Suppressor macrophage (primary cell): ENCODE measurements at places on chromosomes 5 and 9.

DNA sequence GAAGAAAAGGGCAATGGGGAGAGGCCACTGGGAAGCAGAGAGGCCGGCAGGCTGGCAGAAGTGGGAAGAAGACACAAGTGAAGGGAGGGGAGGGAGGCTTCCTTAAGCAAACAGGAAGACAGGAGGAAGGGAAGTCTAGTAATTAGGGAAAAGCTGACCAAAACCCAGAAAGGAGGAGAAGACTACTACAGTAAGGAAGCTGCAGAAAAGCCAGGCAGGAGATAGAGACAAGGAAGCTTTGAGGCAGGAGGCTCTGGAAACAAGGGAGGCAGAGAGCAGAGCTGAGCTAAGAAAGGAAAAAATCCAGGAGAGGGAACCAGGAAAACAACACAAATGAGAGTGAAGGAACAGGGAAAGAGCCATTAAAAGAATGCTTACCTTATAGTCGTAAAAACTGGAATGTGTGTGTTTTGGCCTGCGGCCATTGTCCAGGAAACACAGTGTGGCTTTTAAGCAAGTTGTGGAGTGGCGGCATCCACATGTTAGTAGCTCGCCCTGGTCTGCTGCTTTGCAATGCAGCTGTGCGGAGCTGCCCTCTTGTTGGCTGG lies 317.1 kb upstream of the CLINT1 start:
- no peak for DNase-seq

- DNase-seq, result no peak
Observed at GRCh38 chr5:73908846-73909245, 282.9 kb downstream of the ARHGEF28 start.

DNA sequence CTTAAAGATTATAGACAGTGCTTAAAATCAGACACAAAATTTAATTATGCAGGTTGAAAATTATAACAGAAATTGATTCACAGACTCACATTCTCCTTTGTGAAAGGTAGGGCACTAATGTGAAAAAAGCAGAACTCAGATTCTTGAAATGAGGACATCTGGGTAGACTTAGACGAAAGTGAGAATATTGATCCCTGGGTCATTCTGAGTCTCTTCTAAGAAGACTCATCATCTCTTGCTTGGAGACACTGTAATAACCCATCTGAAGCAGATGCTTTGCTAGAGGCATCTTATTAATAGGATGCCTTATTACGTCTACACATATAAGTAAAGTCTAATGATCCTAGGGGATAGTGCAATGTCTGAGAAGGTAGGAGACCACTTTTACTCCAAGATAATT lies 274.4 kb downstream of the HINT1 start:
- no peak for DNase-seq

- peak; percentile 82 for DNase-seq
Observed at GRCh38 chr9:70551396-70551795, 136.9 kb upstream of the KLF9 start.

GRCh38 chr5:151741678-151742423 lies 16.6 kb downstream of the ATOX1 start:
- no peak for DNase-seq

DNA sequence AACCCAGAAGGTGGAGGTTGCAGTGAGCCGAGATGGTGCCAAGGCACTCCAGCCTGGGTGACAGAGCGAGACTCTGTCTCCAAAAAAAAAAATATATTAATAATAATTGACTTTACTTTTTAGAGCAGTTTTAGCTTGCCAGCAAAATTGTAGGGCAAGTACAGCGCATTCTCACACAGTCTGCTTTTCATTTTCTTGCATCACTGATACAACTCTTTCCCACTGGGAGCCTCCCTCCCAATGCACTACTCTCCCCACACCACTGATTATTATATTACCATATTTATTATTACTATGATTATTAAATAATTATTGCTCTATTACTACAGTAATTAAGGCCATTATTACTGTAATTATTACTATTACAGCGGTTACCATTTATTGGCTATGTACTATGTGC lies 212.8 kb downstream of the GNA14 start:
- DNase-seq, result no peak

DNA sequence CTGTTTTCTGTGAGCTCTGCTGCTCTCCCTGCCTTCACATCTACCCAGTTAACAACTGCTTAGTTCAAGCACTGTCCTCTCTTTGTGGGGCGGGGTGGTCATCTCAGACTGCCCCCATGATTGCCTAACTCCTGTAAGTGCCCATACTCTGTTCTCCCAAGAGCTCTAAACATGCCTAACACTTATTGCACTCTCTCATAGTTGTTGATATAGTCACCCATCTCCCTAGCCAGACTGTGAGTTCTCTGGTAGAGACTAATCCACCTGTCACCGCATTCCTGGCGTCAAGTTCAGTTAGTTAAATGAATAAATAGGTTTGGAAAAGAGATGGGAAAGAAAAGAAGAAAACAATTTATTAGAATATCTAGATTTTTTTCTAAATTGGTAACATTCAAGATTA lies 18.3 kb upstream of the MUSK start:
- no peak for DNase-seq

DNA sequence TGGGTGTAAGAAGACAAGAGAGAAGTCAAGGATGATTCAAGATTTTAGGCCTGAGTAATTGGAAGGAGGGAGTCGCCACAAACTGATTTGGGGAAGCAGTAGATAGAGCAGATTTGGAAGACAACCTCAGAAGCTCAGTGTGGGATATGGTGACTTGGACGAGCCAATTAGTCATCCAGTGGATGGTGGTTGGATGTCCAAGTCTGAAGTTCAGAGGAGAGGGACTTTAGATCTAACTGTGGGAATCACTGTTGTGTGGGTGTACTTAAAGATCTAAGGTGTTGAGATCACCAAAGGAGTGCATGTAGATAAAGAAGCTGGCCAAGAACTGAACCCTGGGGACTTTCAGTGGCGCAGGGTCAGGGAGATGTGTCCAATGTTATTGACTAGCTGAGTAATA lies 2.2 kb downstream of the IDNK start:
- peak; percentile 61 for DNase-seq

DNA sequence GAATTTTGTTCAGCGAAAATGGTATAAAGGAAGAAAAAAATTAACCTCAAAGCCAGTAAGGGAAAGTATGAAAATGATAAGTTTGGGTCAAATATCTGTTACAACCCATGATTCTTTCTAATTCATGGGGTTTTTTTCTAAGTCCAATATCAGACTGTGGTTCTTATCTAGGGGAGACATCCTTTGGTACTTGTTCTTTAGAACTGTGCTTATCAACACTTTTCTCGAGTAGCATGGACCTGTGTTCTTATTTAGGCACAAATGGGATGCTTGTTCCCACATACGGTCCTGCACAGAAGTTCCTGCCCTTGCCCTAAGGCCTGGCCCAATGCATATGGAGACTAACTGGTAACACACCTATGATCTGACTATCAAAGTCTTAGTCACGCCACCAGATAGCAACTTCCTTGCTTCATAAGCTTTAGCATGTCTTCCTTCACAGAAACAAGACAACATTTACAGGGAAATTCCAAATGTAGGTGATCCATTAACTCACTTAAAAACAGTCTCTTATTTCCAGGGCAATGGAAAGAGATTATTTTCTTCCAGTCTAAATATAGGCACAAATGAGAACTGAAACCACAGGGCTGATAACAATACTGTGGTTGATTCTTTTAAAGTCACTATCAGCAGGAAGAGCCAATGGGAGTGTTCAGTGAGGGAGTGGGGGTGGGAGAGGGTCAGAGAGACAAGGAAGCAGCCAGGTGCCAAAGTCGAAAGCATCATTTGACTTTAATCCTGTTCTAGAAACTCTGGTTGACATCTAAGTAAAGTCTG lies 268.8 kb upstream of the ANKRD55 start:
- DNase-seq, result no peak

DNA sequence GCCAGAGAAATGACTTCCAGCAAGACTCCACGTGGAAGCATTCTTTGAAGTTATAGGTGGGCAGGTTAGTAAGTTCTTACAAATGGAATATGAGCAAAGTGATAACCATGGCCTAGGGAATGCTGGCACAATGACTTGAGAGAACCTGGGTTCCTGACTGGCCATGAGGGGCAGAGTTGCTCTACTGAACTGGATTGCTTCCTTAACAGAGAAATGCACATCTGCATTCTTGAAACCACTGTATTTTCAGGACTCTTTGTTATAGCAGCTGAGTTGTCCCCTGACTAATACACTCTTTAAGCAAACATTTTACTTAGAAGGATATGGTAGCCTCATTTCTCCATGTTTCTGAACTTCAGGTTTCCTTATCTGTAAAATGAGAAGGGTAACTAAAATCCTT lies 108.3 kb upstream of the GNA14 start:
- peak; percentile 7 for DNase-seq

DNA sequence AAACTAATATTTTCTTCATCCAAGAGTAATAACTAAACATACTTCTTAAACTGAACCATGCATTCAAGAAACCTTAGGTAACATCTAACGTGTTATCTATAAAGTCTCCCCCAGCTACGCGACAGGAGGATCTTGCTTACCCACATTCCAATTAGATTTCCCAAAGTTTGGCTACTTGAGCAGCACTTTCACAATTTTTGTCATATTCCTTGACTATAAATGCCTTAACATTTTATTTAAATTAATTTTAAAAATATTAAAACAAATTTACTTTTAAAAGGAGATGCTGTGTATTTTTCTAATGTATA lies 25.3 kb upstream of the IFNE start:
- DNase-seq, result no peak

GRCh38 chr9:95103281-95103771 lies 214.2 kb downstream of the FANCC start:
- DNase-seq, result no peak

- DNase-seq, result no peak
Observed at GRCh38 chr5:66209350-66209749, 65.2 kb downstream of the SREK1 start.

DNA sequence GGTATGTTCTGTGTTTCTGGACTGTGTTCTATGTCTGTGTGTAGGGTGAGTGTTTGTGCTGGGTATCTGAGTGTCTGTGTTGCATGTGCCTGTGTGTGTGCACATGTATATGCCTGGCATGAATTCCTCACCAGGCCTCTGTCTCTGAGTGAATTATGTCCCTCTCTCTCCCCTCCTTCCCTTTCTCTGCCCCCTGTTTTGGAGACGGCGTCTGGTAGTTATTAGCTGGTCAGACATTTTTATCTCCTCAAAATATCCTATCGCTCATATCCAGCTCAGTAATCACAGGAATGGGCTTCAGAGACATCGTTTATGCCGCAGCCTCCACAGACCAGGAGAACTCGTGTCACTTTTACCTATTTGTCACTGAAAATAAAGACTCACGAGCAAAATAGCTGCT lies 483.2 kb upstream of the BRINP1 start:
- DNase-seq, result no peak

DNA sequence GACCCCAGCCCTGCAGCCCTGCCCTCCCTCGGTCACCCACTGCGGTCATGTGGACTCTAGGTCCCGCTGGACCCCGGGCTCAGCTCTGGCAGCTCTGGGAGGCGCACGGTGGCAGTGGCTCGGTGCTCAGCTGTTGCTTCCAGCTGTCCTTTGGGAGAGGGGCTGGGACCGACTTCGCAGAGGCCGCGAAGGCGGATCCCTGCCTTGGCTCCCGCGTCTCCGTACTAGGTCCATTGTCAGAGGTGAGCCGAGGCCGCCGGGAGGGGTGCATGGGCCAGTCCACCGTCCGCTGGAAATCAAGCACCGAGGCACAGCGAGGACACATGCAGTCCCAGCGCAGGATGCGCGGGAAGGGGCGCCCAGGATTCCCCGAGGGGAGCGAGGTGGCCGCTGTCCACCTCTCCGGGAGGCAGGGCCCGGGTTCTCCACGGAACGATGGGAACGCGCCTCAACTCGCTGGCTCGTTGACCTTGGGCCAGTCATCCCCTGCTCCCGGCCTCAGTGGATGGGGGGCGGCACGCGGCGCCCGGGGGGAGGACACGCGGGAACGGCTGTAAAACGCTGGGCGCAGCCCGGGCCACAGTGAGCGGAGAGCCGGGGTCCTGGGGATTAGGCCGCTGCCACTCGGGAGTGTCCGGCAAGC lies 732 bp downstream of the GBGT1 start:
- no peak for DNase-seq

- no peak for DNase-seq
Observed at GRCh38 chr9:89234205-89235067, 55.8 kb upstream of the SHC3 start.

DNA sequence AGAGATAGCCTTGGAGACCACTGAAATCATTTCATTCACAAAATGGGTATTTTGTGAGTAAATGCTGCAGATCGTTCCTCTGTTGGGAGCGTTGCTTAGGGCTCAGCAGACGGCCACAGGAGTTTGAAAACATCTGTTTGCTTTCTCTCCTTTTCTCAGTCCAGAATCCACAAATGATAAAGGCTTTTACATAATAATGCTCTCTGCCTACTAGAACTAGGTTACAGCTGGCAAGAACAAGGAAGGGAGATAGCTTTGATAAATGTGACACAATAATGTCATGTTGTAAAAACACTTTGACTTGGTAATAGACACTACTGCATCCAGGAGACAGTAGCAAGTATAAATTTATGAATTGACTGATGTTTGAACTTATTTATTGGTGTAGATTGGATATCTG lies 1072.4 kb upstream of the CDH6 start:
- DNase-seq, result no peak

DNA sequence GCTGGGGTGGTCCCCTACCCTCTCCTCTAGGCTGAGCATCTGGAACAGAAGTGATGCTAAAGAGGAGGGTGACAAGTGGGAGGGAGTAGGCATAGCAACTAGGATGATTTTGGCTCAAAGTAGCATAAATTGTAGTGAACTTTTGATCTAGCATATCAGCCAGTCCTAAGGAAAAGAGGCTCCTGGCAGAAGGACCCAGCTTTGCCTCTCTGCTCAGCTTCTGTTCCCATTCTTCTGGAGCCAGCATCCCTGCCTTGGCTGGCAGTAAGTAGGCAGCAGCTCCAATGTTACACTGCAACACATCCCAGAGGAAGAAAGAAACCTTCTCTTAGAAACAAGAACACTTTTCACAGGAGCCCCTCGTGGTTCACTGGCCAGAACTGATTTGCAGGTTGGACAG lies 487.0 kb downstream of the MTRR start:
- DNase-seq, result no peak

DNA sequence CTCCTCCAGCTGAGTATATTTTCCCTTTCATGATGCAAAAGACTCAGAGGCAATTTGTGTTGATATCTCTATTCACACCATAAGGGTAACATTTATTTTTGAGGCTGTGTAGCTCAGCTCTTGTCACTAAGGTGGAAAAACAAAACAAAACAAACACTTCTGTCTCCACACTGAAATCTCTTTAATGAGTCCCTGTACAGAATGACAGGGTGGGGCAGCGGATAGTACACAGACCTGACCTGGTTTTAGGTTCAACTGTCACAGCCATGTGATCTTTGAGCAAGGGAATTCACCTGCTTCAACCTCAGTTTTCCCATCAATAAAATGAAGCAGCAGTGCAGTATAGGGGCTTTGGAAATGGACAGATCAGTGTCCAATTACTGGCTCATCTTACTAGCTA lies 29.3 kb downstream of the TLR4 start:
- DNase-seq, result no peak

GRCh38 chr5:154117050-154117449 lies 73.5 kb upstream of the GALNT10 start:
- DNase-seq, result no peak

DNA sequence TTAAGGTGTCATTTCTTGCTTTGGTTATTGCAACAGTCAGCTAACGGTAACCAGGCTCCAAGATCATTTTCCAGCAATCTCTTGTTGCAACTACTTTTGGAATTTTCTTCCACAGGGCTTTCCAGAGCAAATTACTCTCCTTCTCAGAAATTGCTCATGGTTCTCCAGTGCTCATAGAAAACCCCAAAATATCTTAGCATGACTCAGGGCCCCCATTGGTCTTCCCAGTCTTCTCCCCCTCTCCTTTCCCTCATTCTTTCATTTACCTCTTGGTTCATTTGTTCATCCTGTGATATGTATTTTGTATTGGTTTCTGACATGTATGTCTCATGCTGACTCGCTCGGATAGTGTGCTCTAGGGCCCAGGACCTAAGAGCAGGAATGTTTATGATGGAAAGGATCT lies 35.6 kb downstream of the WWC1 start:
- DNase-seq, result no peak
